Ovary (tissue), 10 donors: ENCODE measurements at places on chromosomes 6 and 20. TPM values are rescaled to one million over a fixed set of nuclear protein-coding genes. Genes with fewer than 3 reads are reported as not detected.

The RNF182 gene
- 0.81 TPM for total RNA-seq

The PNLDC1 gene
- total RNA-seq, result not detected

DNA sequence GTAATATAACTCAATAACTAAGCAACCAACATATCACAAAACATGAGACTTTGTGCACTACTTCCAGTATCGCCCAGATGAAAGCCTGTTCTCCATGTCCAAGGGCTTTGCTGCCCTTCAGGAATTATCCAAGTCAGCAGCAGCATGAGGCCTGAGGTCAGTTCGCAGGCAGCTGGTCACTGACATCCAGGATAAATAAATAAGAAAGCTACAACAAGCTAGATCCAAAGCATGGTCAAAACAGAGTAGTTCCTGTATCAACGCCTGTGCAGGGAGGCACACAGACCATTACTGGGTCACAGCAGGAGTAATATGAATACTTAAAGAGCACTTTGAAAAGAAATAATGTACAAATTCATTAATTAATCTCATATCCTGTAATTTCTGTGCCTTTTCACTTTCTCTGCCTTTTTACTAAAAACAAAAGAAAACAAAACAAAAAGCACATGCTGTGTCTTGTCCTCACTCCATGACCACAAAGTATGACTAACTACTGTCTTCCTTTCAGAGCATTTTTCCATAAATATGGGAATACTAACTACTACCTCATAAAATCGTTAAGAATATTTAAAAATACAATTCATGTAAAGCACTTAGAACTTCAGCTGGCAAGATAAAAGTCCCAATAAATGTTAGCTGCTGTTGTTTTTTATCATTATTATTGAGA lies 374.9 kb upstream of the IRAK1BP1 start:
- H3K36me3 ChIP-seq, result no peaks in the 10 kb centered on the region
- H3K4me3 ChIP-seq, result no peak overlapping the region
- no peak overlapping the region for H3K27ac ChIP-seq

DNA sequence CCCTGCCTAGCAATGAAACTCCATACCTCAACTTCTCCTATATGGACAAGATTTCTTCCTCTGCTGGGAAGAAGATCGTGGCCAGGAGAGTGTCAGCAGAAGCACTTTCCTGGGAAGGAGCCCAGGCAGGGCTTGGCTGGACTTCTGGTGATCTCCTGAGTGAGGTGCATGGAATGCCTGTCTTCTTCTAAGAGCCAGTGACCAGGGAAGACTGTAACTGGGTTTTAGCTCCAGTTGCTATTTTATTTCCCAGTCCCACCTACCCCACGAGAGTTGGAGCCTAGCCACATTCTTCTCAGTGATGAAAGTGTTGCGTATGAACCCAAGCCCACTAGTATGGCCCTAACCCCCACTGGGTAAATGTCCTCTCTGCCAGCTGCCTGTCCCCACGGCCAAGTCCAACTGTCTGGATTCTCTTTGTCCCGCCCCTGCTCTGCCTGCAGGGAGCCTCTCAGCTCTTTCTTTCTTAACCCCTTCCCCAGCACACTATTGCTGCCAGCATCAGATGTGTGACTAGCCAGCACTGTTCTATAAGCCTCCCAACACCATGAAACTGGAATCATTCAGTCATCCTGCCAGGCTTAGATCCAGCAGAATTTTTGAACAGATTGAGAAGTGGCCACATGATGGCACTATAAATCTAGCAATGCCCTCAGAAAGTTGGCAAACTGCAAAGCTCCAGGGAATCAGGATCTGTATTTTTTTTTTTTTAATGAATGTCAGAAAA lies 69.8 kb upstream of the FAM184A start:
- H3K36me3 ChIP-seq, result no peaks in the 10 kb centered on the region
- no peak overlapping the region for H3K27ac ChIP-seq
- DNase-seq, result no peak
- no peaks in the 10 kb centered on the region for H3K27me3 ChIP-seq

DNA sequence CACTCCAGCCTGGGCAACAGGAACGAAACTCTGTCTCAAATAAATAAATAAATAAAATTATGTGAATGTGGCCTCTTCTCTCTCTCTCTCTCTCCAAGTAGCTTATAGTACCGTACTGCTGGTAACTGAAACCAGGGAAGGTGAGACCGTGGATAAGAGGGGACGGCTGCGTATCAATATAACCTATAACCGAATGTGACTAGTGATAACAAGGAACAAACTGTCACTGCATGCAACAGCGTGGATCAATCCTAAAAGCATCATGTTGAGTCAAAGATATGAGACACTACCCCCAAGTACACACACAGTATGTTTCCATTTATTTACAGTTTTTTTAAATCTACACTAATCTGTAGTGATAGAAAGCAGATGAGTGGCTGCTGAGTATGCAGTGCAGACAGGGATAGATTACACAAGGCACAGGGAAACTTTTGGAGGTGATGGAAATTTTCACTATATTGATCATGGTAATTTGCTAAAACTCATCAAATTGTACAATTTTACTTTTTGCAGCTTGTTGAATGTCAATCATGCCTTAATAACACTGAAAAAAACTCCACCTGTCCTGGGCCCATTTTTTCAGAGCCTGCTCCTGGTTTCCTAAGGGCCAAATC lies 121.4 kb upstream of the ARMC2 start:
- H3K27ac ChIP-seq, result no peak overlapping the region
- no peaks in the 10 kb centered on the region for H3K4me1 ChIP-seq
- no peak for DNase-seq
- no peak overlapping the region for H3K4me3 ChIP-seq
- H3K27me3 ChIP-seq, result no peaks in the 10 kb centered on the region
- no peaks in the 10 kb centered on the region for H3K36me3 ChIP-seq

GRCh38 chr20:48620507-48621375 lies 207.1 kb downstream of the PREX1 start:
- no peaks in the 10 kb centered on the region for H3K36me3 ChIP-seq
- H3K27ac ChIP-seq, result peak overlapping the region; percentile 44
- H3K27me3 ChIP-seq, result no peaks in the 10 kb centered on the region
- H3K4me1 ChIP-seq, result peaks cover 11% of the 10 kb centered on the region
- peak; percentile 90 for DNase-seq
- H3K4me3 ChIP-seq, result peak overlapping the region; percentile 25

The TAF11 gene
- total RNA-seq, result 22.1 TPM

DNA sequence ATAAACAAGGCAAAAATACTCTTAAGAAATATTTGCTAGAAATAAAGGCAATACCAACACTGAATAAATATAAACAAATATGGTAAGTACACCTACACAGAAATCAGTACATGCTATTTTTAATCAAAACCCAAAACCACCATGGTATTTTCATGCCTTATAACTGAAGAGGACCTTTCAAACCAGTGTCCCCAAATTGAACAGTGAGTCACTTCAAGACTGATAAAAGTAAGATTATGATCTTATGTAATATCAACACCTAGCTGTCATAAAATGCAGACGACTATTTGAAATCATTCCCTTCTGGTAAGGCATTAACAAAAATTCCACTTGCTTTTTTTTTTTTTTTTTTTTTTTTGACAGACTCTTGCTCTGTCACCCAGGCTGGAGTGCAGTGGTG lies 156.8 kb upstream of the RUNX2 start:
- no peaks in the 10 kb centered on the region for H3K27me3 ChIP-seq
- H3K27ac ChIP-seq, result no peak overlapping the region
- no peak for DNase-seq
- H3K36me3 ChIP-seq, result no peaks in the 10 kb centered on the region

DNA sequence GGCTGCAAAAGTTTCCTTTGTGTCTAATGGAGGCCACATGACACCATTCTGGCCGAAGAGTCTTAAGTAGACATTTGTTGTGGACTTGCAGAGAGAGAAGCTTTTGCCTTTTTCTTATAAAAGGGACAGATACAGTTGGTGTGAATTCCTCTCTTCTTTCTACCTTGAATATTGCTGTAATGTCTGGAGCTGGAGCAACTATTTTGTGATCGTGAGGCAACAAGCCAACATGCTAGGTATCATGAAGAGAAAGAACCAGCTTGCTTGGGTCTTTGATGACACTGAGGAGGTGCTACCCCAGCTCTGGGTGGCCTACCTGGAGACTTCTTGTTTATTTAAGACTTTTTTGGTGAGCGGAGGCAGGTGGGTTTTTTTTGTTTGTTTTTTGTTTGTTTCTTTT lies 16.3 kb upstream of the SYNJ2 start:
- H3K36me3 ChIP-seq, result no peaks in the 10 kb centered on the region
- H3K27me3 ChIP-seq, result no peaks in the 10 kb centered on the region
- no peak for DNase-seq
- no peaks in the 10 kb centered on the region for H3K4me1 ChIP-seq
- no peak overlapping the region for H3K4me3 ChIP-seq

The IL20RA gene
- 3.5 TPM for total RNA-seq

- no peak overlapping the region for H3K4me3 ChIP-seq
- no peaks in the 10 kb centered on the region for H3K36me3 ChIP-seq
- no peak for DNase-seq
- no peaks in the 10 kb centered on the region for H3K4me1 ChIP-seq
These were observed 9.3 kb upstream of the EDN1 start for GRCh38 chr6:12280902-12281301.

GRCh38 chr6:31572041-31572911 lies at the start of gene LTA:
TSS of gene LTA (plus strand) at chr6:31572289. CDS start at chr6:31572743, 454 bp downstream.
- no peak for DNase-seq
- no peaks in the 10 kb centered on the region for H3K36me3 ChIP-seq
- H3K4me3 ChIP-seq, result no peak within 1 kb of the TSS
- H3K27me3 ChIP-seq, result no peaks in the 10 kb centered on the region
- H3K27ac ChIP-seq, result no peak within 1 kb of the TSS
- no peaks in the 10 kb centered on the region for H3K4me1 ChIP-seq

The TRIM31 gene
- not detected for total RNA-seq

DNA sequence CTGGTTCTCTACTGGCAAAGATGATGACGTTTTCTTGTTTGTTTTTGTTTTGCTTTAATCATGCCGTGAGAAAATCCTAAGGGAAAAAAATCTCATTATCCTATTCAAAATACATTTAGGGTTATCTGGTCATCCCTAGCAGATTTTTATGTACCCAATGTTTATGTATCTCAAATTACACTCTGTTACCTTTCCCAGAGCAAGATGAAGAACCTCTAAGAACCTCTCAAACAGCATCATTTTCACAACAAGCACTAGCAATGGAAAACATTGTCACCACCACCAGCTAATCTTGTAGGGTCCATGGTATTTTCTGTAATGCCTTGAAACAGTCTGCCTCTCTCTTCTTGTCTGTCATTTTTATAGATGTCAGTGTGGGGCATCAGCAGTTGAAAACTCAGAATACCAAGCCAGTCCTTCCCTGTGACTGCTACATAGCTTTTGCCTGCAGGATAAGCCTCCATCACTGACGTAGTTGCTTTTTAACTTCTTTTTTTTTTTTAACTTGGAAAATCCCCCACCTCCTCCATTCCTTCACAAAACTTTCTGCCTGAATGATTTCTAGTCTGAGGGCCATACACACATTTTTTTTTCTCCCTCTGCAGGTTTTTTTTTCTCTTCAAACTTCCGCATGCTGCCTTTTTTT lies 2.4 kb upstream of the SNAP25 start:
- no peaks in the 10 kb centered on the region for H3K36me3 ChIP-seq
- H3K4me3 ChIP-seq, result peak overlapping the region; percentile 44
- no peak for DNase-seq
- peak overlapping the region; percentile 96 for H3K27ac ChIP-seq
- H3K4me1 ChIP-seq, result peaks cover 2% of the 10 kb centered on the region

The ELOVL2 gene
- total RNA-seq, result not detected

GRCh38 chr6:64064919-64065318 lies 429.3 kb downstream of the PHF3 start:
- H3K36me3 ChIP-seq, result no peaks in the 10 kb centered on the region
- H3K27ac ChIP-seq, result no peak overlapping the region
- H3K4me1 ChIP-seq, result no peaks in the 10 kb centered on the region

The PAK5 gene
- total RNA-seq, result 0.46 TPM

DNA sequence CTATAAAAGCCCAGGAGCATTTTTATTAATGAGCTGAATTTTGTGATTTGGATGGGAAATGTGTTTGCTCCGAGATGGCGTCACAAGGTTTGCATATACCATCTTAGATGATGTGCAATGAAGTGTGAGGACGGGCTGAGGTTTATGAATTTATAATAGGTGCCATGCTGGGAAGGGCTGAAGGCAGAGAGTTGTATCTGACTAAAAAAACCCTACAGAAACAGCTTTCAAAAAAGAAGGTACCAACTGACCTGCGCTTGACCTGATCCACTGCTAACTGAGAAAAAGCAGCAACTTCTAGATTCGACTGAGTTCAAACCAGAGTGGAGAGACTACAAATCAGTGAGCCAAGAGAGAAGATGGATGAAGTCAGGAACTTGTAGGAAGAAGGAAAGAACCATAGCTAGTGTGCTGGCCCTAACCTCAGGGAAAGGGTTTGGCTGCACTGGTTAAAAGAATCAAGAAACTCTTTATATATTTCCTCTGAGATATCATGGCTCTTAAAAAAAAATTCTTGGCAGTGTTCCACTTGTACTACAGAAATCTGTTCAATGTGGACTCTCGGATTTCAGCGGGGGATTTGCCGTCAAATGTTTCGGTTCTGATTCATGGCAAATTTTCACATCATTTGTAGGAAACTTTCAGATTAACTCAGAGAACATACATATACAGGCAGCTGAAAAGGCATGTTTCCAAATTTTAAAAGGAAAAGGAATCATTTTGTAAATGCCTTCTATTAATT lies 56.5 kb upstream of the HDGFL1 start:
- DNase-seq, result no peak
- H3K36me3 ChIP-seq, result no peaks in the 10 kb centered on the region
- no peaks in the 10 kb centered on the region for H3K4me1 ChIP-seq
- H3K27ac ChIP-seq, result no peak overlapping the region
- no peaks in the 10 kb centered on the region for H3K27me3 ChIP-seq

DNA sequence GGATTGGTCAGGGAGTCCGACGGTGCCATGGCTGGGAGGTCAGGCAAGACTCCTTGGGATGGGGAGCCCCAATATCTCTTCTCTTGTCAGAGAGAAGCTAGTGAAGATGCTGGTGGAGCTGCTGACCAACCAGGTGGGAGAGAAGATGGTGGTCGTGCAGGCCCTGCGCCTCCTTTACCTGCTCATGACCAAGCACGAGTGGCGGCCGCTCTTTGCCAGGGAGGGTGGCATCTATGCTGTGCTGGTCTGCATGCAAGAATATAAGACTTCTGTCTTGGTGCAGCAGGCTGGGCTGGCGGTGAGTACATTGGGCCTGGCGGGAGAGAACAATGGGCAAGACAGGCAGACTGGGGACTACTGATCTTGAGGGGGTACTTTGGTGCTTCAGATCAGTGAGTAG lies 10.9 kb downstream of the CUL9 start:
- H3K27me3 ChIP-seq, result no peaks in the 10 kb centered on the region
- DNase-seq, result no peak
- H3K4me3 ChIP-seq, result no peak overlapping the region

DNA sequence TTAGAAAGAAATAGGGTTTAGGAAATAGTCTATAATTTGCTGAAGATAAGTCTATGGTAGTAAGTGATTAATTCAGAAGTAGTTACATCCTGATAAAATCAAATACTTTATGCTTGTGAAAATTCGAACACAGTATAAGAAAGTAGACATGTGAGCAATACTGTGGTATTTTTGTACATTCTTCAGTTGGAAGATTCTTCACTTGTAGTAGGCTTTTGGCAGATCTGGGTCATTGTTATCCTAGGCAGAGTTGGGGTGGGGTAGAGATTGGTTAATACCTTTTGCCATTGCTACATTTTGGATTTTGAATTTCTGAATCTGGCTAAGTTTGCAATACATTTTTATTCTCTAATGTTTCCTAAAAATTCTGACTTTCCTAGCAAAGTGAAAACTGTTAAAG lies 197.5 kb downstream of the BCKDHB start:
- no peaks in the 10 kb centered on the region for H3K4me1 ChIP-seq
- no peaks in the 10 kb centered on the region for H3K36me3 ChIP-seq
- no peak overlapping the region for H3K4me3 ChIP-seq
- DNase-seq, result no peak

- no peaks in the 10 kb centered on the region for H3K4me1 ChIP-seq
- H3K27ac ChIP-seq, result no peak overlapping the region
These were observed 90.8 kb downstream of the ZNF217 start for GRCh38 chr20:53502820-53503219.
